ENCODE measurements at places on chromosomes 4 and X.

DNA sequence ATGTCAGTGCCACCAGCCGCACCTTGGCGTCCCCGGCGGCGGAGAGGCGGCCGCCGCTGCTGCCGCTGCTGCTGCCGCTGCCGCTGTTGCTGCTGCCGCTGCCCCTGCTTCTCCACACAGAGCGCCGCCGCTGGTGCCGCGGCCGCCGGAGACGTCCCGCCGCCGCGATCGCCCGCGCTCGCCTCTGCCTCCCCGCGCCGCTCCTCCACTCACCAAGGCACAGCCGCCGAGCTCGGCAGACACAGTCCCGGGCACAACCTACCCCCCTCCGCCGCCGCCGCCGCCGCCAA lies at the start of gene PPP3CA:
TSS of gene PPP3CA (minus strand) at position 260 of the 290 bp plus-strand sequence.
- no peak for DNase-seq

- DNase-seq: no peak
Observed at GRCh38 chrX:27995611-27996010, 14.4 kb upstream of the DCAF8L1 start.

GRCh38 chrX:105694839-105695238 lies 127.5 kb upstream of the NRK start:
- no peak for DNase-seq

GRCh38 chr4:164952551-164952950 lies 24.9 kb downstream of the TRIM61 start:
- DNase-seq: no peak

DNA sequence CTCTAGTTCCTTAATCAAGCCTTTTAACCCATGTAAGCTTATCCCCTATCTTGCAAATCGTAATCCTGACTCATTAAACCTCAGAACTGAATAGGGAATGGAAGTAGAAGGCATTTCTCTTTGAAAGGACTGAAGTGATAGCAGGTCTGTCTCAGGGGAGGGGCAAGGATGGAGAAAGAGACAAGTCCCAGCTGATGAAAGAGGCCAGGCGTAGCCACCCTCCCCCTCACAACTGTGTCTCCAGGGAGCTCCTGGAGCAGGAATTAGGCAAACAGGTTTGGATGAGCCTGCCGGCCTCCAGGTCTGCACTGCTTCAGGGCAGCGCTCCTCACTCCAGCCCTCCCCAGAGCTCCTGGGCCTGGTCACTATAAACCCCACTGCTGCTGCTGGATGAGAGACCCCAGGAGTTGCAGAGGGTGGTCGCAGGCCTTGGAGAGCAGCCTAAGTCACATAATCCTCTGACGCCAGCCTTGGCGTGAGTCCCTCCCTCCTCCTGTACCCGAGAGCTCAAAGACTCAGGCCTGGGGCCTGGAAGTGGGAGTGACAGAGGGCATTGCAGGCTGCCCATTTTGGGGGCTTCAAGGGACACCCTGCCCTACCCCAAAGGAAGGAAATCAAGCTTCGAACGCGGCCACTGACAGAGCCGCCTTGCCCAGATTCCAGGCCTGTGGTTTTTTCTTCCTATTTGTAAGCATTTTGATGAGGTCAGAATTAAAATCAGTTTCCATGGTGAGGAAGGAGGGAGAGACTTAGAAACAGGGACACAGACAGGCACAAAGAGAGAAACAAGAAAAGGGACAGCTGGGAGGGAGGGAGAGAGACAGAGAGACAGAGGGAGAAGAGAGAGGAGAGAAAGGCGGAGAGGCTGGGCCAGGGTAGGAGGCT lies 21.2 kb upstream of the MSX1 start:
- no peak for DNase-seq

- DNase-seq: no peak
Observed at GRCh38 chr4:75779105-75779757, 54.9 kb downstream of the USO1 start.

DNA sequence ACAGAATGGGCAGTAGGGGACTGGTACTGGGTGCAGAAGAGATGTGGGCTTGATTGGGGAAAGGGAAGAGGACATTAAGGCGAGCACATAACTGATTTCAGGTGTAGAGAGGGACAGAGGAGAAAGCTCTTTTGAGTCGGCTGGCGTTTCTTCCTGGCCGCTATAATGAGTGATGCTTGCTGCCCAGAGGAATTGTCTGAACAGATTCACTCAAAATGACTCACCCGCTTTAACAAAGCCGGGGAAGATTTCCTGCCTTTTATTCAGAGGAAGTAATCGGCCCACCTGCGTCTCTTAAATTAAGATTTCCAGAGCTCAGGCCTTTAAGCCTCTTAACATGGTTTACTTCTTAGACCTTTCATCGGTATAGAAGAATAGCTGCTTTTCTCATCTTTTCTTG lies 102.1 kb upstream of the AP1S2 start:
- no peak for DNase-seq

DNA sequence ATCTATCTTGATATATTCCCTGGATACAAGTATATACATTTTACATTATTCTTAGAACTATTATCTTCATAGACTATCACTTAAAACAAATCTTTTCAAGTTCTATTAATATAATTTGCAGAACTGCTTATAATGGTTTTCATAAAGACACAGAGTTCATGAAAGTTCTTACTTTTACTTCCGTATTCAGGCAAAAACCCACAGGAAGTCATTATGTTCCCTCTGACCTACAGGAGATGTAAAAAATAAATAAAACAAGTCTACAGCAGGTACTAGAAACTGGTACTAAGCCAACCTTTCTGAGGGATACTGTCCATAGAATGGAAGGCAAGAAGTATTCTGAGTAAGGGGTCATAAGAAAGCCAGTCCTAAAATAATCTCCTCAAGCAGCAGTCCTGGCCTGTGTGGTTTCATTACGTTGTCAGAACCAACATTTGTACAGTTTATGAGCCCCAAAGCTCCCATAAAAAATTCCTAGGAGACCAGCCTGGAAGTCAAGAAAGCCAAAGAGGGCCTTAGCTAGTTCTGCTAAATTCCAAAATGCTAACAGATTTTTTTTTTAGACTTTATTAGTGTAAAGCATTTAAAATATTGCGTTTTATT lies 68.6 kb downstream of the CAMK2D start:
- DNase-seq: no peak

DNA sequence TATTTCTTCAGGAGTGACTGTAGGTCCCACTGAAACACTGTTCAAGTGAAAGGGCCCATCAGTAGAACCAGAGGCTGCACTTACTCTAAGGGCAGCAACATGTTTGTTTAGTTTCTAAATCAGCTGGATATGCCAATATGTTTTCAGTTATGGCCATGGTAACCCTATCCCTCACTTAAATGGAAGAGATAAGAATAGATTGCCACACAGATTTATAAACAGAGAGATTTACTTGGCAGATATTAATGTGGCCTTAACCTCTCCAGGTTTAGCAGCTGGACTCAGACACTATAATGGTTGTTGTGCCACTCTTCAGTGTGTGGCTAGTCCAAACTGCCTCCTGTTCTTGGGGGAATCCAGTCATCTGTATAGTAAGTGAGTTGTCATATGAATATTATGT lies 354.1 kb downstream of the TEX13C start:
- no peak for DNase-seq

DNA sequence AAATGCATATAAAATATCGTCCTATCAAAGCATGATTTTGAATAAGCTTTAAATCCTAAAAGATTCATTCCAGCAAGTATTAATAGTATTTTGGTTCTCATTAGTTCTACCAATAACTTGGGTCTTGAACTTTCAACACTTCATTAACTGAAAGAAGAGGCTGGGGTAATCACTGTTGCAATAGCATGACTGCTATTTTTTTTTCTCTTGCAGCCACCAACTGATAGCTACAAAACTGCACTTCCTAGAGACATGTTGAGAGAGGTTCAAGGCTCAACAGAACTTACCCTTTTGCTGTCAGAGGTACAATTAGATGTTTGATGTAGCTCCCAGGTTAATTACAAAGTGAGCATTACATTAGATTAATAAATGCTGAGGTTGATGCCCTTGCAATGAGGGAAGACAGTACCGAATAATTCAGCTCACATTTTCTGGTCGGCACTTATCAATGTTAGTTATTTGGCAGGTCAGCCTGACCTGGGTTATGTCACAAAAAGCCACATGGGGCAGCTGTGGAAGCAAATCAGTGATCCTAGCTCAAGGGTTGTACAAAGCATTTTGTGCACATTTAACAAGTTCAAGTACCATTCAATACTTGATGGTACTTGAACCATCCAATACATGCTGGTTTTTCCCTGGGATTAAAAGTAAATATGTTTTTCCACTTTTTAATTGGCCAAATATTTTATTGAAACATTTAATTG lies 29.9 kb upstream of the TET2 start:
- DNase-seq: no peak

DNA sequence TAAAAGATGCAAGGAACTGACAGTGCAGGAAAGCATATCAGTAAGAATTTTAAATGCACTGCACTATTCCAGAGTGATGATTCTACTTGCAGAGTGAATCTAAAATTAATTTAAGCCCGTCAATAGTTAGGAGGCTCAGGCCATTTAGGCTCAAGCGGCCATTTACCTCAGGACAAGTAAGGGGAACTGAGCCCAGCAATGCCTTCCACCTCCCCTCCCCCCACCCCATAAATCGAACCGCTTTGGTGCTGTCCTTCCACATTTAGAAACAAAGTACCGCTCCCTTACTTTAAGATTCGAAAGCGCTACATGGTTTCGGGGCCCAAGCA lies 665 bp downstream of the RBM41 start:
- DNase-seq: no peak

- no peak for DNase-seq
Observed at GRCh38 chr4:60890743-60891142, 309.4 kb upstream of the ADGRL3 start.

GRCh38 chr4:86935853-86936733 lies 1.3 kb downstream of the AFF1 start:
- DNase-seq: peak; percentile 80

DNA sequence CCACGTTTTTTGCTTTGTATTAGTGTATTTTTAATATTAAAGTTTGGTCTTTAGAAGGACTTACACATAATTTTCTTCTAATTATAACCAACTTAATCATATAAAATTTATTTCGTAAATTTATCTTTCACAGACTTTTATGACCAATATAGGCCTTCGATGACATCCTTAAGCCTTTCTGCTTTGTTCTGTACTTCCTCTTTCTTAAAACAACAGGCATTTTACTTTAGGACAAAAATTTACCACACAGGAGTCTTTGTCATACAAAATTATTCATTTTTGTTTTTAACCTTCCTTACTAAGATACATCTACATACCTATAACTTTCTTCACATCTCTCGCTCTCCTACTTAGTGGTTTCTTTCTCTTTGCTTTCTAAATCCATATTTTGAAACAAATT lies 56.3 kb downstream of the RGS12 start:
- DNase-seq: no peak

GRCh38 chr4:66567551-66567950 lies 897.3 kb upstream of the EPHA5 start:
- no peak for DNase-seq

GRCh38 chrX:96763608-96764007 lies 79.0 kb downstream of the DIAPH2 start:
- DNase-seq: no peak

GRCh38 chr4:152784490-152785350 lies 5.0 kb downstream of the ARFIP1 start:
- no peak for DNase-seq

DNA sequence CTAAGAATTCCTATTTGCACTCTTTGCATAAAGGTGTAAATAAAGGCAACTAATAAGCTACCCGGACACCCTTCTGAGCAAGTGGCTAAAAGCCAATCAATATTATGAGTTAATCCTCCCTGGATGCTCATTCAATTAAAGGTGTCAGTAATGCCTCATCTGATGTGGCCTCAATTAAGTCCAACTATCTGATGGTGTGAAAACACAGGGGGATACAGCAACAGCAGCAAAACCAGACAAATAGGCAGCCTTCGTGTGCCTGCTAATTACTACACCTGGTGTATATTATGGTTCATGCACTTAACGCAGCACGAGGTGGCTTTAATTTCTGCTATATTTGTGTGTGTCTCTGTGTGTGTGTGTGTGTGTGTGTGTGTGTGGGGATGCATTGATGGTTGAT lies 244.4 kb downstream of the DCLK2 start:
- DNase-seq: no peak

DNA sequence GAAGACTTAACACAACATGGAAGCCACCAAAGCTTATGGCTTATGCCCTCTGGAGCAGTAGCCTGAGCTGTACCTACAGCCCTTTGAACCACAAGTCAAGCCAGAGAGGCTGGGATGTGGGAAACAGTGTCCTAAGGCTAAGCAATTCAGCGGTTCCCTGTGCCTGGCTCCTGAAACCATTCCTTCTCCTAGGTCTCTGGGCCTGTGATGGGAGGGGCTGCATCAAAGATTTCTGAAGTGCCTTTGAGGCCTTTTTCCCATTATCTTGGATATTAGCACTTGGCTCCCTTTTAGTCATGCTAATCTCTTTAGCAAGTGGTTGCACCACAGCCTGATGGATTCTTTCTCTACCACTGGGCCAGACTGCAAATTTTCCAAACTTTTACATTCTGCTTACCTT lies 140.5 kb upstream of the NUDT10 start:
- no peak for DNase-seq

DNA sequence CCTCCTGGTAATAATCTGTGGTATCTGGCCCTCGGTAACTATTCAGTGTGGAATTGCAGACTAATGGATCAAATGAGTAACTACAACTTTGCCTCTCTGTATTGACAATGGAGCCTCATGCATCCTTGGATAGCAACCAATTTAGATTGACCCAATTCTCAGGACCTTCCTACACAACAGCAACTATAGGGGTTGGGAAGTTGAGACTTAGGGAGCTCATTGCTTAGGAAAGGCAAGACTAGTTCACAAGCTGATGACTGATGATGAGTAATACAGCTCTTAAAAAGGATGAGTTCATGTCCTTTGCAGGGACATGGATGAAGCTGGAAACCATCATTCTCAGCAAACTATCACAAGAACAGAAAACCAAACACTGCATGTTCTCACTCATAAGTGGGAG lies 47.5 kb upstream of the KLHL13 start:
- no peak for DNase-seq

GRCh38 chrX:121579016-121579760 lies 531.8 kb downstream of the GLUD2 start:
- DNase-seq: peak; percentile 17

GRCh38 chrX:107485013-107485412 lies 35.6 kb downstream of the FRMPD3 start:
- no peak for DNase-seq

- DNase-seq: no peak
Observed at GRCh38 chr4:175562111-175562510, 250.0 kb downstream of the GPM6A start.

GRCh38 chr4:95124906-95125504 lies 367.2 kb downstream of the BMPR1B start:
- DNase-seq: peak; percentile 17

DNA sequence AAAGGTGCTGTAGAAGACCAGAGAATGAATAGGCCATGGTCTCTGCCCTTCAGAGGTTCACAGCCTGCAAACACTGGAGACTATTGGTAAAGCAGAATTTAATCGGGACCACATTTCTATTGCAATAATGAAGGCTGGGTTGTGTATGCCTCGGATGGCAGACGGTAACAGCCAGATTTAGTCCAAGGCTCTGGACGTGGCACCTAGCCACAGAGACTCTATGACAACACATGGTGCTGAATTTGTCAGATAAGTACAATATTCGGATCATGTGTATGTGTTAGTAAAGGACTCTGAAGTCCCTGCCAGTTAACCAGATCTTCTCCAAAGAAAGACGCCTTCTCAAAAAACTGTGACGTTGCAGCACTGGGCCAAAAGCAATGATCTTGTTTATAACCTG lies 129.0 kb downstream of the DCTD start:
- DNase-seq: no peak
